ENCODE measurements at places on chromosomes 3 and 15. TPM values are rescaled to one million over a fixed set of nuclear protein-coding genes. Genes with fewer than 3 reads are reported as not detected.

DNA sequence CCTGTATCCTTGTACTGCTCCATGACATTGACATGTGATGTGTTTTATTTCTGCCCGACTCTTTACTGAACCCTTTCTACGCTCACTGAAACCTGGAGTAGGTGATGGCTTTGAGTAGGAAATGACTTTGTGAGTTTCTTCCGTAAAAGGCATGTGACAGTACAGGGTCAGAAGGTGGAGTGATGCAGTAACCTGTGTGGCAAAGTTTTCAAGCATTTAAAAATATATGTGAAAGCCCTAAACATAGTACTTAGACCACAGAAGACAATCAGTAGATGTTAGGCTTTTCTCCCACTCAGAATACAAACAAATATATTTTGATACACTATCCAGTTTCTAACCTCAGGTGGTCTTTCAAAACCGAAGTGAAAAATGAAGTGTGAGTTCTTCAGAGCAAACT, 31.3 kb upstream of the SACM1L start:
- no peak for DNase-seq

The TEX55 gene
- total RNA-seq: not detected

DNA sequence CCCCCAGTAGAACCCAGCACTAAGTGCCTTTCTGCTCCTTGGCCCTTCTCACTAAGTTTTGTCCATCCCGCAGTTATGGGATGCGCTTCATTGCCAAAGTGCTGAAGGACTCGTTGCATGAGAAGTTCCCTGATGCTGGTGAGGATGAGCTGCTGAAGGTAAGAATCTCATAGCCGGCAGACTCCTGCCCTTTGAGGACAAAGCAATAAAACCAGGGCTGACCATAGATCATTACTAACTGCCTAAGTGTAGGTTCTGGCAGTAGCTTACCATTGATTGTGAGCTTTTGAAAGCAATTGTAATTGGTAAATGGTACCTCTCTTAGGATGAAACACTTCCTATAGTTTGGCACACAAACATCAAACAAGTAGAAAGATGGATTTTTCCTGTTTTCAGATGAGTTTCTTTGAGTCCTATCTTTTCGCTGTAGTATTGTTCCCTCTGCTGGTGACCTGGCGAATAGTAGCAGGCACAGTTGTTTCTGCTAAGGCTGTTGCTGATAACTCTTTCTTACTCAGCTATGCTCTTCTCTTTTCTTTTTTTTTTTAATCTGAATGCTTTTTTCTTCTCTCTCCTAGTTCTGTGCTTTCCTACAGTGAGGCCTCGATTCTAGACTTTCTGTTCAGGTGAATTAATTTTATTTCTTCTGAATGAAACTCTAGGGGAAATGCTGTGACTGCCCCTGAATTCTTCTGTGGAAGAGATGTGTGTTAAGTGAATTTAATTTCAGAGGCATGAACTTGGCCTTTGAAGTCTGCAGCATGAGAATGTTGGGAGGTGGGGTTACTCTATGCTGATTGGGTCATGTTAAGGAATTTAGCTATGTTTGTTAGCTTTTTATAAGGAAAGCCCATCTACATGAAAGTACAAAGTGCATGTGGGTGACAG, 47.4 kb upstream of the CRTC3 start:
- peak; percentile 48 for DNase-seq

DNA sequence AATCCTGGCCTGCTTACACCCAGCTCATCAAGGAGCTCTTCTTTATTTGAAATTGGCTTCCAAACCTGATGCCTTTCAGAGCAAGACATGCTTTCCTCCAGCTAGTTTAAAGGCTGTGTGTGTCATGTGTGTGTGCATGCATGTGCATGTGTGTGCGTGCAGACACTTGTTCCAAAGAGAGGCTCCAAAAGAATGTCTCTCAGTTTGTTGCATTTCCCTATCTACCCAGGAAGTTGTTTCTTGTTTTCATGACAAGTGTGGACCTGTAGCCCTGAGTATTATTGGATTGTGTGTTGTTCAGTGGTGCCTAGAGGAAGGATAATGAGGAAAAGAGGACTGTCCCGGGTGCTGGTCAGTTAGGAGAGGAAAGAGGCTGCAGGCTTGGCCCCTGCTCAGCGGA, 240.0 kb downstream of the THSD4 start:
- DNase-seq: no peak

- no peak for DNase-seq
These were observed 55.4 kb downstream of the OCA2 start for GRCh38 chr15:28043691-28044091.

- DNase-seq: no peak
These were observed 4.1 kb downstream of the CCDC12 start for GRCh38 chr3:46972396-46972795.

DNA sequence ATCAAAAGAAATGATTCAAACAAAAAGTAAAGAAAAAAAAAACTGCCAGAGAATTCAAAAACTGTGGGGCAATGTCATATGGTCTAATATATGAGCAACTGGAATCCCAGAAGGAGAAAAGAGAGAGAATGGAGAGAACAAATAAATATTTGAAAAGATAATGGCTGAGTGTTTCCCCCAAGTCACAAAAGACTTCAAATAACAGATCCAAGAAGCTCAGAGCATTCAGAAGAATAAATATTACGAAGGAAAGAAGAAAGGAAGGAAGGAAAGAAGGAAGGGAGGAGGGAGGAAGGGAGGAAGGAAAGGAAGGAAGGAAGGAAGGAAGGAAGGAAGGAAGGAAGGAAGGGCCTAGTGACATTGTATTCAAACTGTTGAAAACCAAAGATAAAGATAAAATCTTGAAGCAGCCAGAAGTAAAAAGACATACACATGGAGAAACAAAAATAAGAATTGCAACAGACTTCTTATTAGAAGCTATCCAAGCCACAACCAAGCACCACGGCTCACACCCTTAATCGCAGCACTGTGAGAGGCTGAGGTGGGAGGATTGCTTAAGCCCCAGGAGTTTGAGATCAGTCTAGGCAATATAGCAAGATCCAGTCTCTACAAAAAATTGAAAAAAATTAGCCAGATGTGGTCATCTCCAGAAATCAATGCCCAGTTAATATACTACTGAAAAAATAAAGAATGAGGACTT, 118.9 kb upstream of the IGSF10 start:
- DNase-seq: peak; percentile 75

The GUCA1C gene
- total RNA-seq: not detected

DNA sequence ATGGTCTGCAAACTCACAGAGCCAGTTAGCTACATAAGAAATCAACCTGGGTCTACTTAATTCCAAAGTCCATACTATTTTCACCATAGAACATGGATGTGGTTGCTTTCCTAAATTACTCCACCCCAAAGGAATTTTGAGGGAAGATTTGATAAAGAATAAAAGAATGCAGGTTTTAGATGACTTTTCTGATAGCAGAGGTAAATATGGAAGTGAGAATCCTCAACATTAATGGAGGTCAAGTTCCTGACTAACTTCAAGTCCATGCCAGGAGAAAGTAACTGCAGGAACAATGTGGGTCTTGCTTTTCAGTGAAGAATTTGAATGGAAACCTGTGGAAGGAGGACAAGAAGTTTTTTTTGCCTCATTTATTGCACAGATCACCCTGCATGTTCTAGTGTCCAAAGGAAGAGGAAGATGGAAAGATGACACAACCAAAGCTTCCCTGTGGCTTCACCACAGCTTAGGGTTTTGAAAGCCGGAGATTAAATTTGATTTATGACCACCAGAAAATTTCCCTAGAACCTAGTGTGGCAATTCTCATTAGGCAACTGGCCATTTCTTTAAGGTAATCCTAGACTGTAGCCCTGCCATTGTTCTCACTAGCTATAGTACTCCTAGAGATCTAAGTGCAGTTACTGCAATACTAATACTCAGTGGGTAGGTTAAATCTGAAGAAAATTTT, 429.7 kb downstream of the RAP2B start:
- no peak for DNase-seq

GRCh38 chr3:182094321-182094720, 382.6 kb downstream of the SOX2 start:
- no peak for DNase-seq

The ZNF445 gene
- 7.7 TPM for total RNA-seq

GRCh38 chr3:10381336-10381735, 60.4 kb upstream of the SEC13 start:
- DNase-seq: no peak

- no peak for DNase-seq
These were observed 466.1 kb upstream of the ATP11B start for GRCh38 chr3:182327196-182327681.

GRCh38 chr3:11662392-11662990, 18.8 kb upstream of the VGLL4 start:
- DNase-seq: peak; percentile 18

The ADGRG7 gene
- not detected for total RNA-seq

The CORO2B gene
- total RNA-seq: 15.7 TPM

- DNase-seq: peak; percentile 67
These were observed 295.1 kb downstream of the FOXP1 start for GRCh38 chr3:71288269-71288930.

- peak; percentile 11 for DNase-seq
These were observed 859.4 kb upstream of the NR2F2 start for GRCh38 chr15:95470997-95471689.

The POTEB3 gene
- not detected for total RNA-seq

The RYR3 gene
- 0.17 TPM for total RNA-seq

DNA sequence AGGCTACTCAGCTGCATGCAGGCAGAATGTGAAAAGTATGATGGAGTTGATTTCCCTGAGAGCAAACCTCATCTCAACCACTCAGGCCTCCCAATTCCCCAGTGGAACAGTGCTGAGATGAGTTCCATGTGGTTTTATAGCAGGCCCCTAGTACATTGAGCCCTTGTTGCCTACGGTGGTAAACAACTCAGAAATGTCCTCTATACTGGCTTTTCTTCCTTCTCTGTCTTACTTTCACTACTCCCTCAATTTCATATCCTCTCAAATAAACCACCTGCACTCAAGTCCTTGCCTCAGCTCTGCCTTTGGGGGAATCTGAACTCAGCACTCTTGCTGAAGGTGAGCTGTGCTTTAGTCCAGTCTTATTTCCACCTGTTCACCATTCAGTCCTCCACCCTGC, 399.9 kb downstream of the PDCD6IP start:
- no peak for DNase-seq

GRCh38 chr3:133944181-133944580, 48.5 kb upstream of the RAB6B start:
- DNase-seq: peak; percentile 87

DNA sequence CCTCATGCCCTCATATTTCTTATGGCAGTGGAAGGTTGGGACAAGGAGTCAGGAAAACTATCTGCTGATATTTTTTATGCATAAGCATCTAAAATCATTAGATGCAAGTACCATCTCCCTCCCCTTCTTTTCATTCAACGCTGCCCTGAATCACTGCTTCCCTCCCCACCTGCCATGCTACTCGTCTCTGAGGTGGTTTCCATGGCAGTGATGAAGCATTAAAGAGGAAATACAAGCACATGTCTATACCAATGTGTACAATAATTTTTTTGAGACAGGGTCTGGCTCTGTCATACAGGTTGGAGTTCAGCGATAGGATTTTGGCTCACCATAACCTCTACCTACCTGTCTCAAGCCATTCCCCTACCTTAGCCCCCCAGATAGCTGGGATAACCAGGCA, 67.5 kb upstream of the SETMAR start:
- no peak for DNase-seq

The SERINC4 gene
- under 0.01 TPM for total RNA-seq

GRCh38 chr3:102691507-102691906, 256.7 kb downstream of the ZPLD1 start:
- DNase-seq: no peak

- peak; percentile 43 for DNase-seq
These were observed 12.6 kb downstream of the PLCL2 start for GRCh38 chr3:16897254-16897926.

GRCh38 chr3:182810574-182811268, 17.4 kb downstream of the ATP11B start:
- DNase-seq: no peak

DNA sequence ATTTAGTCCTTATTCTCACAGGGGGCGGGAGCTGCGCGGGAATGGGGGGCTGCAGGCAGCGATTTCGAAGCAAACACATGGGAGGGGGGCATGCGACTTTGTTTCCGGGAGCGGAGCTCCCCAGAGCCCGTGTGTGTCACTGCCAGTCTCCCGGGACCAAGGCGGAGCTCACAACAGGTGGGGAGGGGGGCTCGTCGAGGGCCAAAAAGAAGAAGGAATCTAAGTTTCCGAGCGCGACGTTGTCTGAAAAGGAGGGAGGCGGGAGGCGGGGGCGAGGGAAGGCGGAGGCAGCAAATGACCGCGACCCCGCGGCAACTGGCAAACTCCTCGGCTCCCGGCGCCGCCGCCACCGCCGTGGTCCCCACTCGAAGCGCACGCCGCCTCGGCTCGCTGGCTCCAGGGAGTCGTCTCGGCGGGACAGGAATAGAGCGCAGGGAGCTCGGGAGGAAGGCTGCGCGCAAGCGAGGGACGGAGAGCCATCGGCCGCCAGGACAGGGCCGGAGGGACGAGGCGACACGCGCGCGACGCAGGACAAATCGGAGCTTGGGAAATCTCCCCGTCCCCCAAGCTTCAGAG, 1.4 kb downstream of the FOXP1 start:
- DNase-seq: no peak

DNA sequence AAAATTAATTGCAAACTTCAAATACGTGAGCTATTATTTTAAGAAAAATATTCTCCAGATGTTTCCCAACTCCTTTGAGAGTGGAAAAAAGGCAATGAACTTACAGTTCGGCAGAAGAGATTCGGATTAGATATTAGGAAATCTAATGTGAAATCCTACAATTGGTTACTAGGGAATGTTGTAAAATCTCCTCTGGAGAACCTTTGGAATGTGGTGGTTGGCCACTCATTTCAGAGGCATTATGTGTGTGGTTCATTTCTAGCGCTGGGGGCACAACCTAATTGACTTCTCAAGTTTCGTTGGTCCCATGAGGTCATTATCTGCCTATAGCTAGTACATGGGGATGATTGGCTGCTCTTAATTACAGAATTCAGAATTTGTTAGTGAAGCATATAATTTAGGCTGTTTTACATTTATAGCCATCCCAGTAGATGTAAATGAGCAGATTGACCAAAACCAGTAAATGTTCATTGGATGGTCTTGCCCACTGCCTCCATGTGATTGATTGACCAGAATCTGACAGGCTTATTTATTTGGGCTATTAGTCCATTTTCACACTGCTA, 34.6 kb upstream of the CMSS1 start:
- DNase-seq: peak; percentile 96

DNA sequence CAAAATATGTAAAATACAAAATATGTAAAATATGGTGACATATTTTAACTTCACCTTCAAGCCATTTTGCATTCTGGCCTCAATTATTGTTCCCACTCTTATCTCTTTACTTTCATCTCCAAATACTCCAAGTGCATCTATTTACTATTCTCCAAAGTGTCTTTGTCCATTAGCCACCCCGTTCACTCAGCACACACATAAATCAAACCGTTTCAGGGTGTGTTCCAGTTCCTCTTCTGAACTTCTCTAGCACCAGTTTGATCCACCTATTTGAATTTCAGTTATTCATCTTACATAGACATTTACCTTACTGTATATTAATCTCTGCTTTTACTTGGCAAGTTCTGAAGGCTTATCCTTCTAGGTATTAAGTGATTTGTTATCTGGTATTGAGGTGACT, 45.1 kb downstream of the SGO1 start:
- DNase-seq: no peak

The CADPS gene
- 33.1 TPM for total RNA-seq

DNA sequence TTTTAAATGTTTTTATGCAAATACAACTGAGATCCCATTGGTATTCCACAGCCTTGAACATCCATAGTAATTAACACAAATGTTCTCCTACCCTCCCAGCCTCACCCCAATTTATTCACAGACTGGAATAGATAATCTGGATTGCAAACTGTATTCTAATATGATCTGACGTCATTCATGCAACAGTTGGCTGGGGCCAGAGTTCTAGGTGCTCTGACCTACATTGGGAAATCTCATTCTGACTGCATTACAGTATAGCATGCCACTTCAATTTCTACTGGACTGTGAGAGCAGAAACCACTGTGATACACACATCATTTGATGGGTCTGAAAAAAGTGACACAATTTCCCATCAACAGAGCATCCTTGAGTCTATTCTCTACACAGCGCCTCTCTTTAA, 403.1 kb downstream of the MAGI1 start:
- DNase-seq: no peak

All from fibroblast of lung (primary cell).